GOT3 (cell line): ENCODE measurements at places on chromosomes 6 and 20.

DNA sequence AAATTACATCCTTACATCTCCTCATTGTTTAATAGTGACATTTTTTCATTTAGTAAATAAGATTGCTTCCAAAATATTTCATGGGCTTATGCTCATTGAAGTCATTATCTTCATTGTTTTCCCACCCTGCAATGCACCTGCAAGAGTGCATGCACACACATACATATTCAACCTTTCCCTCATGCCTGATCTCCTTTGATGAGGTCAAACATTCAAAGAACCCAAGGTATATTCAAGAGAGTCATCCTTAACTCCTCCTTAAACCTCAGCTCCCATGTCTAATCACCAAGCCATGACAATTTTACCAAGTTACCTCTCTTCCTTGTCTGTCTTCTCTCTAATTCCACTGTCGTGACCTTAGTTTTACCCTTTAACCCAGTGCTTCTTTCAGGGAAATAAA lies 56.5 kb downstream of the HIVEP2 start:
- DNase-seq = no peak

GRCh38 chr20:49214571-49214970 lies 4.6 kb upstream of the DDX27 start:
- DNase-seq = no peak

GRCh38 chr6:25147223-25147622 lies 132.0 kb upstream of the CARMIL1 start:
- DNase-seq = no peak

DNA sequence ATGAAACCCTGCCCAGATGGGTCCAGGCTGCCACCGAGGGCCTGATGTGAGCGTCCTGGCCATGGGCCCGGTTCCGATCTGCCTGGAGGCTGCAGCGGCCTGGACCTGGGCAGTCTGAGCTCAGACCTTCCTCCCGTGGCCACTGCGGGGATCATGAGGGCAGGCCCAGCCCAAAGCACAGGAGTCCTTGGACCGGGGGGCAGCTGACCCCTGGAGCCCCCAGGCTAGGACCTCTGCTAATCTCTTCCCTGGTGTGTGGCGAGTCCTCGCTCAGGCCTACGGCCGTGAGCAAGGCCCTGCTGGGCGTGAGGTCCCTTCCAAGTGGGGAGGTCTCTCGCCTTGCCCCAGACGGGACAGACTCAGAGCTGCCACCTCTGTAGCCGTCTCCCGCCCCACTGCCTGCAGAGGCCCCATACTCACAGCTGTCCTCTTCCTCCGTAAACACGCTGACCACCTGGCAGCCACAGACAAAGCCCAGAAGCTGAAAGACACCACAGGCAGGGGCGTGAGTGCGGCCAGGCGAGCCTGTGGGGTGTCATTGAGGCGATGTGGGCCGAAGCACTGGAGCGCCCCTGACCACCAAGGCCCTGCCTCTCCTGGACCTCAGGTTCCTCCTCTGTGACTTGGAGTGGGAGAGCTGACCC lies 8.0 kb downstream of the BIRC7 start:
- no peak for DNase-seq

- DNase-seq = no peak
Measured at GRCh38 chr20:31537116-31537871, 23.1 kb downstream of the HM13 start.

DNA sequence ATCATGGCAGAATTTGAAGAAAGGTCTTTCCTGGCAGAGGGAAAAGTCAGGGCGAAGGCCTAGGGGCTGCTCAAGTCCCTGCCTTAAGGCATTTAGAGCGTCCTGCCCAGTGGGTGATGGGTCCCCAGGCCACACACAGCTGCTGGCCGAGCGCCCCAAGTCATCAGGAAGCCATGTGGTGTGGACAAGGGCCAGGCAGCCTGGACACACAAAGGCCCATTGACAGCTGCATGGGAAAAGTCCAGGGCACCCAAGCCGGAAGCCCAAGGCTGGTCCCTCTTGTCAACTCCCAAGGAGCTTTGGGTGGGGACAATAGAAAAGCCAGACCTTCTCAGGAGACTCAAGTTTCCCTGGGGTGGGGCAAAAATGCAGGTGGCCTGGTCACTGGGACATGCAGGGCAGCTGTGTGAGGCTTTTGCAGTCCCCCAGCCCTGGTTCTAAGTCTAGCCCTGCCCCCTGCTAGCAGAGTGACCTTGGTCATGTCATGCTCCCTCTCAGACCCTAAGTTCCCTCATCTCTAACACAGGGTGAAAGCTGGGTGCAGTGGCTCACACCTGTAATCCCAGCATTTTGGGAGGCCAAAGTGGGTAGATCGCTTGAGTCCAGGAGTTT lies 44.3 kb upstream of the PTGIS start:
- DNase-seq = no peak

DNA sequence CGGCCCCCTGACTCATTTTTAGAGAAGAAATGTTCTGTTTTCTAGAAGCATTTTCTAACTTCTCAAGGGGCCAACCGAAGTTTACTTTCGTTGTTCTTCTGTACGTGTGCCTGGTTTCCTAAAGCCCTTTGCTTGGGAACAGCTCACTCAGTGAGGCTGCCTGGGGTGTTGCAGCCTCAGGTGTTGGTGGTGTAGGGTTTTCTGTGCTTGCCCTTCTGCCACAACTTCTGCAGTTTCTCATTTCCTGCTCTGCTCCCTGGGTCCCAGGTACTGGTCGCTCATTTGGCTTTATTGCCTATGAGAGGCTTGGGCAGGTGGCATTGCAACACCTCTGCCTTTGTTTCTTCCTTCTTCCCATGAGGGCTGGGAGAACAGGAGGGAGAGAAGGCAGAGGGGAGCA lies 278.3 kb downstream of the SOX4 start:
- DNase-seq = no peak

DNA sequence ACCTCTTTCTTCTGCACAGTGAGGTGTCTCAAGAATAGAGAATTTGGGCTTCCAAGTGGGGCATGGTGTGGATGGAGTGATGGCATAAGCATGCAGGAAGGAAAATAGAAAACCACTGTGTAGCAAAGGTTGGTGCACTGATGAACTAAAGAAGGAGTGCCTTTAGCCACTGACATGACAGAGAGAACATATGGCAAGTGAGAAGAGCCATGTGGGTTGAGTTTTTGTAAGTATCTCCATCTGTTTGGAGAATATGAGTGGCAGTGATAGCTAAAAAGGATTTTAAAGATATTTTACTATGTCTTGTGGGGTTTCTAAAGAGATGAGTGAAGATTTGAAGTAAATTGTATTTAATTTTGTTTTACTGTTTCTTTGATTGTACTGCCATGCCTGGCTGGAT lies 160.5 kb upstream of the GRIK2 start:
- no peak for DNase-seq

DNA sequence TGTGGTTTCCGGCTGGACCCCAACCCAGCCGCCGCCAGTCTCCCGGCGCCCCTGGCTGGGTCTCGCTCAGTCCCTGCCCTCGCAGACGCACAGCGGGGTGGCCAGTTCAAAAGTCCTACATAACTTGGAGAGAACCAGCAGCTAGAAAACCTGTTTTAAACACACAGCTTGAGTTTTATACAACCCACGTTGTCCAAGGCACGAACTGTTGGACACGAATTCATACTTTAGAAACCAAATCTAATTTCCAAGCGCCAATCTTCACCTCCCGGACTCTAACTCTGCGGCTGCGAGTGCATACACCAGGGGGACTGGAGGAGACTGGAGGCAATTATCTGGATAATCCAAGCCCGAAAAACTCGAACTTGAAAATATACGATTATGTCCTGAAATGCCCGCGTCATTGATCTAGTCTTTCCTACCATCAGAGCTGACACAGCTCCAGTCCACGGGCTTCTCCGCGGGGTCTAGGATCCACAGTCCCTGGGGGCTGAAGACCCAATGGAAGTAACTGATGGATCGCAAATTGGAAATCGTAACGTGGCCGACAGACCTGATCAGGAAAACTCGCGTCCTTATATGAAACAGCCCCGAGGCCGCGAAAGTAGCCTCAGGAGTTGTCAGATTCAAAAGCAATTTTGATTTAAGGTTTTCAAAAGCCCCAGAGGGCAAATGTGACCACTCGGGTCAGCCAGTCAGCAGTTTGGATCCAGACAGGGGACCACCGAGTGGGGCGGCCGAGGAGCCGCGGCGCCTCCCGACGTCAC lies 843 bp upstream of the HEY2 start:
- no peak for DNase-seq

DNA sequence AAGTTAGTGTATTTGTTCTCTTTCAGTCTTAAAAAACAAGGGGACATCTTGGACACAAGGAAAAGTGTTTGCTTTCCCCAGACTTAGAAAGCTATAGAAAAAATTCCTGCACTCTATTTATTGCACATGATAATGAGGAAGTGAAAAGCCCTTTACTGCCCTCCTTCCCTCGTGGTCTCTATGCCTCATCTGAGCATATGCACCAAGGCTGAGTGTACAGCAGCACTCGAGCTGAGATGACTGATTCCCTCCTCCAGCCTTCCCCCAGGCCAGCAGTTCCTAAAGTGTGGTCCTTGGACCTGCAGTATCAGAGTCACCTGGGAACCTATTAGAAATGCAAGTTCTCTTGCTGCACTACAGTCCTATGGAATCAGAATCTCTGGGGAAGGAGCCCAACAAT lies 14.3 kb upstream of the LAMP5 start:
- no peak for DNase-seq

DNA sequence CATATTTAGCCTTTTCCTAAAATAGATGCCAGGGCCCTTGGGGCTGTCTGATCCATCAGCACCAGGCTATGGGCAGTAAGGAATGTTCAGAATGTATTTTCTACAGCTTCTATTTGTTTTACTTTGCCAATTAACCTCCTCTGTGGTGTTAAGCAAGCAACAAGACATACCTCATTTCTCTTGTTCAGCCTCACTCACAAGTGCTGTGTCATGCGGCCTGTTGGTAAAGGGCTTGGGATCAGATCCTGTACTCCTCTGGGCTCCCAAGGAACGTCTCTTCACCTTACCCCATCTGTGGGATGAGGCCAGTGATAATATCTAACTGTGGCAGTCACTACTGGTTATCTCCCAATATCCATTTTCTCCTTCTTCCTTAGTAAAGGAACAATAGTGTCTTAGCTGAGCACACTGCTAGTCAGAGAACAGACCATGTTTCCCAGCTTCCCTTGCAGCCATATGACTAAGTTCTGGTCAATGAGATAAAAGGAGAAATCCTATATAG lies 7.0 kb upstream of the DSTN start:
- no peak for DNase-seq

DNA sequence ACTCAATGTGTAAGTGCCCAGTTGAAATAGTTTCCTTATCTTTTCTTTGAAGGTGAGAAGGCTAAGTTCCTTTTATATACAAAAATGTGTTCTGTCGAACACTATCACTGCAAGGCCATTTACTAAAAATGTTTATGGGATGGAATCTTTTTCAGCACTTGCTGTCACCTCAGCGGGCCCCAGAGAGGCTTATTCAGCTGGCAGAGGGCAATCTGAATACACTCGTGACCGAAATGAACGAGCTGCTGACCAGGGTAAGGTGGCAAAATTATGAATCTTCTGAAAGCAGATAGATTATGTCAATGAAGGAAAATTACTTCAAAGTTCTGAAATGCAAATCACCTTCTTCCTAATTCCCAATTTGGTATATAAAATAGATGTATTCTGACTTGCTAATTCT lies 340.2 kb downstream of the ARHGAP18 start:
- DNase-seq = no peak

DNA sequence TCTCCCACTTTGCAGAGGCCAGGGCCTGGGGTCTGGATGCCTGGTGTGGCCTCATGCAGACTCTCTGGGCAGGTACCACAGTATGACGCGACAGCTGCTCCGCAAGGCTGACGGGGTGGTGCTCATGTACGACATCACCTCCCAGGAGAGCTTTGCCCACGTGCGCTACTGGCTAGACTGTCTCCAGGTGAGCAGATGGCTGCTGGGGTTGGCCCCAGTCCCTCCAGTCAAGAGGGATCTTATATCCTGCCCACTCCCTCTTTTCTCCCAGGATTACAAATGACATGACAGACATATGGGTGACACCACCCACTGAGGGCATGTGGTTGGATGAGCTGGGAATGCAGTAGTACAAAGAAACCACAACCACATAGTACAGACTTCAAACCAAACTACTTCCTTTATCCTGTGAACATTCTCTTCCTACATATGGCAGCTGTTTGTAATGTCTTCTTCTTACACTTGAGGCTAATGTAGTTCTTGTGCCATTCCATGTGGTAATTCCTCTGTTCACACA lies 29.9 kb downstream of the RAB44 start:
- no peak for DNase-seq

- DNase-seq = no peak
Measured at GRCh38 chr6:79911992-79912391, 35.4 kb downstream of the ELOVL4 start.

GRCh38 chr6:3164388-3164787 lies 7.0 kb upstream of the TUBB2A start:
- DNase-seq = no peak

GRCh38 chr6:33343953-33344611 lies 26.5 kb upstream of the ZBTB22 start:
- DNase-seq = no peak

GRCh38 chr20:58649288-58650180 lies 1.5 kb upstream of the STX16 start:
- no peak for DNase-seq

GRCh38 chr6:56954403-56955170 lies at the start of gene BEND6:
Gene BEND6 (plus strand): TSS chr6:56955107. CDS start chr6:56981811, 26,704 bp downstream.
- peak; percentile 70 for DNase-seq

DNA sequence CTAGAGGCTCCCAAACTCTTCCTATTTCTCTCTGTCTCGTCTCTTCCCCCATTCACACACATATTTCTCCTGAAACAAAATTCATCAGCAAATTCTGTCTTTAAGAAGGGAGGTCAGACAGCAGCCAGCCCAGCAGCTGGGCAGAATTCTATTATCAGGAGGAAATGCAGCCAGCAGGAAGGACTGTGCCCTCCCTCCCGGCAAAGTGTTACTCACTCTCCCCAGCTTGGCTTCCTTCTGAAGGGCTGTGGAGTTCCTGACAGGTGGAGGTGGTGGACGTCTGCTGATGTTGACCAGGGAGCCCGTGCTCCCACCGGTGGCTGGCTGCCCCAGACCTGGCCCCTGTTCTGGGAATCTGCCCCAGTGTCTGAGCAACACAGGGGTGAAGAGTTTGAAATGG lies 37.3 kb downstream of the KCNB1 start:
- DNase-seq = no peak

GRCh38 chr6:99185525-99185924 lies 163.9 kb downstream of the FAXC start:
- DNase-seq = no peak

- no peak for DNase-seq
Measured at GRCh38 chr6:13841936-13842335, 27.6 kb upstream of the MCUR1 start.

DNA sequence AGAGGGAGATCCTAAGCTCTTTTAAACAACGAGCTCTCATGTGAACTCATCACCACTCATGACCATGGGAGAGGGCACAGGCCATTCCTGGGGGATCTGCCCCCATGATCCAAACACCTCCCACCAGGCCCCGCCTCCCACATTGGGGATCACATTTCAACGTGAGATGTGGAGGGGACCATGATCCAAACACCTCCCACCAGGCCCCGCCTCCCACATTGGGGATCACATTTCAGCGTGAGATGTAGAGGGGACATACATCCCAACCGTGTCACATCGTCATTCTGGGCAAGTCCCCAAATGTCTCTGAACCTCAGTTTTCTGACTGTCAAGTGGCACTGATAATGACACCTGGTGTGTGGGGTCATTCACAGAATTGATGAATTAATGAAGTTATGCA lies 641.8 kb downstream of the CDH26 start:
- DNase-seq = no peak
